ENCODE measurements at places on chromosomes 1 and 21. TPM values are rescaled to one million over a fixed set of nuclear protein-coding genes. Genes with fewer than 3 reads are reported as not detected.

GRCh38 chr1:41629141-41629540 lies 144.7 kb upstream of the EDN2 start:
- no peak for DNase-seq

- DNase-seq = no peak
Observed at GRCh38 chr1:46081619-46082018, 50.8 kb downstream of the PIK3R3 start.

The GJB3 gene
- total RNA-seq = not detected

The OR2L8 gene
- not detected for total RNA-seq

GRCh38 chr1:222224156-222224555 lies 323.7 kb downstream of the HHIPL2 start:
- no peak for DNase-seq

- no peak for DNase-seq
Observed at GRCh38 chr1:171484760-171485374, 463 bp upstream of the PRRC2C start.

DNA sequence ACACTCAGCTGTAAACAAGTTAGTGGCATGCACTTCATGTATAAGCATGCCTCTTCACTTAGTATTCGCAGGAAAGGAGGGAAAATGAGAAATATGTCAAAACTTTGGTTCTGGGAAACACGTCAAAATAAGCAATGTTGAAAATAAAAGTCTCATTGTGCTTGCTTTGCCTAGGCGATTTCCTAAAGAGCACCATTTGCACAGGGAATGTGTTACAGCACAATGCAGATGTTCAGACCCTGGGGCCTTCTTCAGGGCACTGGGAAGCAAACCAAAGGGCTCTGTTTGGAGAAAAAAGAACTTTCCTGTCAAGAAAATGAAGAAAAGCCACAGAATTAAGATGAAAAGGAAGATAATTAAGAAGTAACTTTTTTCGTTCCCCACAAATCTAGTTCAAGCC lies 98.6 kb upstream of the PLD5 start:
- no peak for DNase-seq

- DNase-seq = no peak
Observed at GRCh38 chr1:208058756-208059155, 147.8 kb upstream of the CD34 start.

DNA sequence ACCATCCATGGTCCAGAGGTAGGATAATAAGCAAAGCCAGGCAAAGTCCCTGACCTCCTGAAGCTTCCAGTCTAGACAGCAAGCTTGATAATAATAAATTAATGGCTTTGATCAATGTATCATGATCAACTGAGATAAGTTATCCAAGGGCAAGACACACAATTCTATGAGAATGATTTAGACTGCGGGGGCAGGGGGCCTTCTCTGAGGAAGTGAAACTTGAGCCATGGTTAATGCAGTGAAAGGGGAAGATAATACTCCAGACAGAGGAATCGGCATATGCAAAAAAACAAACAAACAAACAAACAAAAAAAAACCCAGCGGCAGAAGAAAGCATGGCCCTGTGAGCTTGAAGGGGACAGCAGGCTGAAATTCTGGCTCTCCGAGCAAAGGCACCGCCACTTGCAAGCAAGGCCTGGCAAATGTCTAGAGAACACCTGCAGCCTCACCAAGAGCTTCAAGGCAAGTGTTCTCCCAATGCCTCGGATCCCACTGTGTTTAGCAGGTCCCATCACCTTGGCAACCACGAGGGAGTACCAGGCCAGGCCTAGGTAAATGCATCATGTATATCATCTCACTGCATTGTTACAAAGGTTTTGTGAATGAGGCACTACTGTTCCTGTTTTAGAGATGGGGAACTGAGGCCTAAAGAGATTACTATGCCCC lies 24.9 kb downstream of the CSMD2 start:
- no peak for DNase-seq

GRCh38 chr1:31739346-31739745 lies 24.8 kb downstream of the ADGRB2 start:
- no peak for DNase-seq

The LCE1E gene
- total RNA-seq = not detected

GRCh38 chr1:1627829-1628753 lies 3.9 kb upstream of the MMP23B start:
- no peak for DNase-seq

DNA sequence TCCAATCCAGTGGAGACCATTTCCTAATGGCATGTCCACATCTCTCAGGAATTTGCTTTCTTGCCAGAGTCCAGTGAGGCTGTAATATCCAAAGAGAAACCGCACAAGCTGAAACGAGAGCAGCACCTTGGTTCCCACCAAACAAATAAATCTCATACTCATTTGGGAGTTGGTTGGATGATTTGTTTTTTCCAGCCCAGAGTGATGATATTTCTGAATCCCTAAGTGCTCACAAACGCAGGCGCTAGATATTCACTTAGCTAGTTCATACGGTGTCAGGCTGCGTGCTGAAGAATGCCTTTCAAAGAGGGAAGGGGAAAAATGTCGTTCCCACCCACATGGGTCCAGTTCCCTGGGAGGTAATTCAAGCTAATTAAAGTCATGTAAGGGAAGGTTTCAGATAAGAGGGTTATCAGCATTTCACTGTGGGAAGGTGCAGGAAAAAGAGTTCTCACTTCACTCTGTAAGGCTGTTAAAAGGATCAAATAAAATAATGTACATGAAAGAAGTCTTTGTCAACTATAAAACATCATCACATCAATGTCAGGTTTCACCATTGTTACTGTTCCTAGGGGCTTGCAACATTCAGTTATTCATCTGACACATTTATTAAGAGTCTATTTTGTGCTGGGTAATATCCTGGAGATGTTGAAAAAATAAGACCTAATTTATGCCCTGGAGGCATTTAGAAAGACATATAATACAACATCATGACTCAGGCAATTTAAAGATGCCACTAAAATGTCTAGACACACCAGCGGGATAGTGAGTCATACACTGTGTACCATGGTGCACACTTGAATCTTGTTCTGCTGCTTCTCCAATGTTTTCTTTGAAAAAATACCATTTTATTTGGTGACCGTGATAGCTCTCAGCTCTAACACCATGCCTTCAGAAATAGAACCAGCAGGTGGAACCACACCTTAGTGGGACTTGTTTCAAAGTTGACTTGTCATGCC lies 19.3 kb downstream of the DPT start:
- peak; percentile 15 for DNase-seq

GRCh38 chr1:230684146-230684545 lies 29.8 kb downstream of the AGT start:
- DNase-seq = no peak

DNA sequence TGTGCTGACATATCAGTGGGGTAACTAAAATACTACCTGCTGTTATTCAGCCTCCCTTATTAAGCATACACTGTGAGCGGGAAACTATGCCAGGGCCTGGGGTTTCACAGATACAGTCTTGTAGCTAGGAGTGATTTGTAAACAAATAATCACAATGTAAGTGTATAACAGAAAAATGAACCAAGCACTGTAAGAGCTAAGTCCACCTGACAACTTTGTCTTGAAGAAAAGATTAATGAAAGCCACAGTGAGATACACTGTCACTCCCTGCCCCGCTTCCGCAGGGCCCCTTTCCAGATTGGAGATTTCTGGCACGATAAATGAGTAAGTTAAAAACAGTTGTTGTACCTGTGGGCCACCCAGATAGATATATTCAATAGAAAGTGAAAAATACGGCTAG lies 4.8 kb downstream of the RCAN3 start:
- no peak for DNase-seq

The ACTA1 gene
- not detected for total RNA-seq

The GPR153 gene
- 0.62 TPM for total RNA-seq

GRCh38 chr1:151710187-151710840 lies 6.3 kb downstream of the CELF3 start:
- no peak for DNase-seq

DNA sequence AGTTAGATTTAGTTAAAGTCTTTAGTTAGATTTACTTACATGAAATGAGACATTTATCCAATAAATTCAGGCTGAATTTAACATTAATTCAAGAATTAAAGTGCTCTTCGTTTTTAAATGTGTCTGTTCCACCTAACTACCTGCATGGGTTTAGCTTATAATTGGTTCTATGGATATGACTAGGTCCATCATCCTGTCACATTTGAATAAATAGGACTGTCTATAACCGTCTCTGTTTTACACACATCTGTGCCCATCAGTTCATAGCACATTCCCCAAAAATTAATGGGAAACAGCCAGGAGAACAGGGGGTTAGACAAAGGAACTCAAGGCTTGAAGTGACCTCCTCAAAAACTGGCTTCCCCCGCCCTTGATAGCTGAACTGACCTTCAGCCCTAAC lies 219.6 kb downstream of the MRPL39 start:
- no peak for DNase-seq

DNA sequence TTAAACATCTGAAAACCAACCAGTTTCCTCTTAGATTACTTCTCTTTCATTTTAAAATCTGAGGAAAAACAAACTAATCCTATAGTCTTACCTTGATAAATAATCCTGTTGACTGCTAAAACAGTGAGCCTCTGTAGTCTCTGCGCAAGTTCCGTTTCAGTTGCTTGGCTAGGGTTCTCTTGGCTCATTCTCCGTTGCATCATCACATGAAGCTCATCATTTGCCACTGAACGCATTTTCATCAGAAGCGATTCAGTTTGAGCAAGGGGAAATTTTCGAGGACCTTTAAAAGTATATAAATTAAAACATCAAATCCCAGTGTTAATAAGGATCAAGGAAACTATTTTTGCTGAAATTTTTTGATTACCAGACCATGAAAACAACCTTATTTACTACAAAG lies 96.7 kb upstream of the GNG4 start:
- DNase-seq = no peak

DNA sequence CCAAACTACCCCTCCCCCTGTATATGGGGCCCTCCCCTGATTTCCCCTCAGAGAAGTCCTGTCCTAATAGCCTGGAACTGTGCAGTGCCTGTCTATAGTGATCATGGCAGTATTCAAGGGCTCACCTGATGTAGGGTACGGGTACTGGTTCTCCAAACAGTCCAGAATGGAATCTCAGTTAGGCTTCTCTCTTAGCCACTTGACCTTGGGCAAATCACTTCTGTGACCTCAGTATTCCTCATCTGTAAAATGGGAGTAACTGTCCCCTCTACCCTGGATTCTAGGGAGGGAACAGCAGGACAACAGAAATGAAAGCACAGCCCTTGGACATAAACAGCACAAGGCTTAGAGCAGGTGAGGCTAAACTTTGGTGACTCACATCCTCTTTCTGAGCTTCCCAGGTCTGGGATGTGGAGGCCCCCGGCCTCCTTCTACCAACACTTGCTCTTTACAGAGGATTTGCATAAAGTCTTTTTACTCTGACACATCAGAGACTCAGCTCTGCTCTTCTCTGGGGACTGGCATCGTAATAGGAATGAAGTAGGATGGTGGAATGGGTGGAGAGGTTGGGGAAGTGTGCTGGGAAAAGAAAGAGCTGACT lies 20.0 kb upstream of the PDZK1IP1 start:
- no peak for DNase-seq

Data from NCI-H460 (cell line).